ENCODE measurements at places on chromosomes 7 and 10.

DNA sequence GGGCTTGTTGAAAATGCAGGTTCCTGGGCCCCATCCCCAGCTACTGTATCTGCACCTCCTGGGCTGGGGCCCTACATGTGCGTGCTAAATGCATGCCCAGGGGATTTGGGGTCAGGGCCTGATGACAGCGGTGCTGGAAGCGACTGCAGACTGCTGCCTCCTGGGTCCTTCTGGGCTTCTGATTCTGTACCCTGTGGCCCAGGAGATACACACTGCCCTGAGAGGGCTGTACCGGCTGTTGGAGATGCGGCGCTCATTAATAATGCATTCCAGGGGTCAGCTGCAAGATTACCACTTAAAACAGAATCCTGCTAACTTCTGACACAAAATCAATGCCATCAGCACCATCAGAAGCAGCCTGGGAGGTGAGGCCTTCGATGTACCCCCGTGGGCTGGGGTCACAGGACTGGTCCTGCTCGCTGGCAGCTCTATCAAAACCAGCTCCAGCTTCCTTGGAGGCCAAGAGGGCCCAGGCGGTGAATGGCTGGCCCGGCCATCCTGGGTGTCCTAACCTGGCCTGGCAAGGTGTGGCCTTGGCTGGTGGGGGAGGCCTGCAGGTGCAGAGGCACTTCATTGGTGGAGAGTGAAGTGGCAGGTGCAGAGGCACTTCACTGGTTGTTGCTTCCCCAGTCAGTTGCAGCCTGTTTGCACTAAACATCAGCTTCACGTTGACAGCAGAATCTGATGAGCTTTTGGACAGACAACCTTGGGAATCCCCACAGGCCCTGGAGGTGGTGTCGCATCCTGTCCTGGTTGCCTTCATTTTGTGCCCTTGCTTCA, 79.2 kb downstream of the GLRX3 start:
- no peak for DNase-seq

- DNase-seq: no peak
Measured at GRCh38 chr7:23106823-23107663, 1.5 kb downstream of the KLHL7 start.

DNA sequence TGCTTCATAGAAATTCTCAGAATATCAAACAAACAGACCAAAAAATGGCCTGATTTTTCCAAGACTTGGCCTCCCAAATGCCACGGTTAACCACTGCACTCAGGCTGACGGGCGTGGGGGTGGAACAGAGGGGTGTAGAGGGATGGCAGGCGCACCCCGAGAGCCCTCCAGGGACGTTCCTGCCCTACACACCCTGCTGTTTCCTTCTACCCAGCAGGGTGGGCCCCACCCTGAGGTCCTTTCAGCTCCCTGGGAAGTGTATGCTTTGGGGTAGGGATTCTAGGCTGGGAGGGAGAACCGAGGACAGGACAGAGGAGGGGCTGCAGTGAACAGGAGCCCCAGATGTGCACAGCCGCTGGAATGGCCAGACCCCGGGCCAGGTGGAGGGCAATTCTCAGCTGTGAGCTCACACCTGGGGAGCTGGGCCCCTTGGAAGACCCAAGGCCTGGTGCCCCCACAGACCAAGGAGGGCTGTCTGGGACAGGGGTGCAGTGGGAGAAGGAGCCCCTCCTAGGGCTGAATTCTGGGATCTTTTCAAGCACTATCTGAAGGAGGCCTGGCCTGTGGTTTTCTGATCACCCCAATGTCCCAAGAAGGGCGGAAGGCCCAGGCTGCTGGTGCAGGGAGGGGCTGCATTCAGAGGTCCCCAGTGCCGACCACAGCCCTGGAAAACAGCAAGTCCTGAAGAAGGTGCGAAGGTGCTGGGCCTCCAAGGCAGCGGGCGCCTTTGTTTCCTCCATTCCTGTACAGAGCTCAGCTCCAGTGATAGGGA, 32.9 kb upstream of the INPP5A start:
- no peak for DNase-seq

DNA sequence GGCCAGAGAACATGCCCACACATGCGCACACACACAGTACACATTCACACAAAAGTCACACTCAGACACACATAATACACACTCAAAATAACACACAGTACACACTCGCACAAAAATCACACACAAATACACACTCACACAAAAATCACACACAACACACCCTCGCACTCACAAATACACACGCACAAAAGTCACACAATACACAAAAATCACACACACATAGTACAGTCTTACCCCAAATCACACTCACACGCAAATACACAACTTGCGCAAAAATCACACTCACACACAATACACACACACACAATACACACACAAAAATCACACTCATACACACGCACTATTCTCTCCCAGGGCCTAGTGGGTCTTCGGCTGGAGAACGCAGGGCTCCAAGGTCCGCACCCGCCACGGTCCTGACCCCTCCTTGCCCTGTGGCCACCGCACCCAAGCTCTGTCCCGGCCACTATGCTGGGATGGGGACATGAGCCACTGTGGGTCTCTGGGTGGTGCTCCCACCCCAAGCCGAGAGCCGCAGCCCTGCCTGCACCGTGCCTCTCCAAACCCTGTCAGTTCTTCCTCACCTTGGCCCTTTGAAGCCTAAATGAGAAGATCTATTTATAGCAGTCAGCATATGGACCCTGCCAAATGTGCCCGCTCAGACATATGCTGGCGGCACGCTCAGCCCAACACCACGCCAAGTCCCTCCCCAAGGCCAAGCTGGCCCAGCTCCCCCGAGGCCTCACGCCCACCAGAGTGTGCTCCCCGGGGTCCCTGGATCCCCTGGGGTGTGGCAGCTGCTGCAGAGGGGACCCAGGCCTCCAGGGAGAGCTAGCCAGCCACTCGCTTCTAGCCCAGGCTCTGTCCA, 55.9 kb downstream of the ELFN1 start:
- DNase-seq: no peak

DNA sequence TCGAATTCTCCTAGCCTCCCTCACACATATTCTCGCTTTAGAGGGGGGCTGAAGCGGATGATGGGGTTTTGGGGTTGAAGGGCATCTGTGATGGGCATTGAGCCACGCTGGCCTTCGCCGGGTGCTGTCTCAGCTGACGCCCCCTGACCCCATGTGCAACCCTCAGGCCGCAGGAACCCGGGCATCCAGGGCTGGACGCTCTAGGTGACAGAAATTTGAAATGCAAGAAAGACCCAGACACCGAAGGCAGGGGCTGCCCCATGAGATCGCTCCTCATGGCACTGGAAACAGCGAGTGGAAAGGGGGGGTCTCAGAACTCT, 664 bp upstream of the C10orf88 start:
- DNase-seq: no peak

- no peak for DNase-seq
Measured at GRCh38 chr10:43249962-43250614, 16.8 kb downstream of the RASGEF1A start.

- no peak for DNase-seq
Measured at GRCh38 chr10:52542906-52543305, 228.8 kb downstream of the DKK1 start.

- DNase-seq: no peak
Measured at GRCh38 chr10:1968257-1969033, 231.1 kb upstream of the ADARB2 start.

DNA sequence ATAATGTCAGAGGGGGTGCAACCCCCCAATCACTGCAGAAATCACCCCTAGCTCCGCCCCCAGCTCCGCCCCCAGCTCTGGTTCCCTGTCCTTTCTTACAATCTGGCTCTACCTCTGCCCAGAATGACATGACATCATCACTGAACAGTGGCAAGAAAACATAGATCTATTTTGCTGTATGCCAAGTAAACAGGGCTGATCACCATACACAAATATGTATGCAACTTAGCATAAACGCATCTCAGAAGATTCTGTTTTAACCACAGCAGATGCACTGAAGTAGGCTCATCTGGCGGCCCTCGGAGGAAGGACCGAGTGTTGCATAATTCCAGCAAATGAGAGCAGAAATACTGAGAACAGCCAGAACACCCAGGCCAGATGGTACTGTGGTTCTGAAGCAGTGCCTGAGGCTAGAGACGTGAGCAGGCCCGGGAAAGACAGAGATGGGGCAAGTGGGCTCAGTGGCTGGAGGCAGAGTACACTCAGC, 293.3 kb upstream of the KLF14 start:
- no peak for DNase-seq

DNA sequence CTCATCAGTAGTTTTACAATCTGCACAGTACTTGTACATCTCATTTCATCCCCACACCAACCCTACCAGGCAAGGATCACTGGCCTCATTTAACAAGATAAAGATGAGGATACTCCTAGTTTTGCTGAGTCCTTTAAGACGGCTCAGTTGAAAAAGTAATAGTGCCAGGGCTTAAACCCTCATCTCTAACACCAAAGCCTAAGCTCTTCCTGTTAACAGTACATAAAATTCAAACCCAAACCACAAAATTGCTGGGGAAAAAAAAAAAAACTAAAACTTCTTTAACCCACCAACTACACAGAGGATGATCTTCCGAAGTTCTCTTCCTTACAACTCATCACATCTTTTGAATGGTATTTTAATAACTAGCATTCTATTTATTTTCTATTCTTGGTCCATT, 1.3 kb downstream of the SAR1A start:
- no peak for DNase-seq

GRCh38 chr7:134636008-134636449, 10.6 kb upstream of the BPGM start:
- DNase-seq: no peak

- DNase-seq: no peak
Measured at GRCh38 chr7:151025924-151026671, 1.8 kb upstream of the ATG9B start.

GRCh38 chr7:15309872-15310271, 251.9 kb downstream of the AGMO start:
- no peak for DNase-seq

GRCh38 chr7:12637819-12638592, 49.4 kb upstream of the ARL4A start:
- no peak for DNase-seq

GRCh38 chr7:42338231-42338915, 101.4 kb upstream of the GLI3 start:
- no peak for DNase-seq

Data from stimulated activated CD8-positive, alpha-beta memory T cell treated with anti-CD3 and anti-CD28 coated beads, Interleukin-2, amount 100 ng/mL, for 1 hour (primary cell).